ENCODE measurements at places on chromosomes 13 and 19. TPM values are rescaled to one million over a fixed set of nuclear protein-coding genes. Genes with fewer than 3 reads are reported as not detected.

Gene ELSPBP1
- total RNA-seq = not detected

Gene HCN2
- total RNA-seq = 1.0 TPM

Gene KLK2
- not detected for total RNA-seq

Gene ECSIT
- 34.9 TPM for total RNA-seq

Gene TSKS
- 0.40 TPM for total RNA-seq

Gene FCHO1
- total RNA-seq = 54.3 TPM
